T-helper 17 cell (primary cell): ENCODE measurements at places on chromosomes 2 and 18. TPM values are rescaled to one million over a fixed set of nuclear protein-coding genes. Genes with fewer than 3 reads are reported as not detected.

The SLC9A2 gene
- total RNA-seq, result not detected

The C2orf81 gene
- 3.3 TPM for total RNA-seq

The SLC1A4 gene
- total RNA-seq, result 8.0 TPM

The SLC4A3 gene
- not detected for total RNA-seq

GRCh38 chr2:109065391-109065734, 63.6 kb upstream of the SH3RF3 start:
- DNase-seq, result no peak

DNA sequence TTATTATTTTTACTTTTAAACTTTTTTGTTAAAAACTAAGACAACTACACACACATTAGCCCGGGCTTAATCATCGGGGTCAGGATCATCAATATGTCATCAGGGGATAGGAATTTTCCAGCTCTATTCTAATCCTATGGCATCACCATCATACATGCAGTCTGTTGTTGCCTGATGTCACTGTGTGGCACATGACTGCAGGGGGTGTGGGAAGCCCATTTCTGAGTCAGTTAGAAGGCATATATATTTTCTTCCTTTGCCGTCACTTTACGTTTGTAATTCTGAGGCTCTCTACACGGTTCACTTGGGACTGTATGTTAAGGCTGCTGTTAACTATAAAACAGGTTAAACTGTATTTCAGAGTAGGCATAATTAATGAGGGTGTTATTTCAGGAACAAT, 144.4 kb upstream of the ITGA6 start:
- no peak for DNase-seq

DNA sequence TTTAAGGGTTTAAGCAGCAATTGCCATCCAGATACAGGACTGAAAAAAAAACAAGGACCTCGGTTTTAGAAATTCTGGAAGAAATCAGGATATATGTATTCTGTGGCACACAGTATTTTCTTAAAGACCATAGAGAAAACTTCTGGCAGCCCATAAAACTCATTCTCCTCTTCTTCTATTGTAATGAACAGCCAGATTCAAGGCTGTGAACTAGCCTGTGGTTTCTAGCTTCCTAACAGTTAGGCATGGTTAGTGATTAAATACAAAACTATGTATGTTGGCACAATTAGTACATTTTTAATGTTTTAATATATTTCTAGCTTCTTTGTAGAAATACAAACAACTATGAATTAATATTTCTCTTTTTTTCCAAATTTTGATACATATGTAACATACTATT, 555.7 kb downstream of the DSC3 start:
- no peak for DNase-seq

DNA sequence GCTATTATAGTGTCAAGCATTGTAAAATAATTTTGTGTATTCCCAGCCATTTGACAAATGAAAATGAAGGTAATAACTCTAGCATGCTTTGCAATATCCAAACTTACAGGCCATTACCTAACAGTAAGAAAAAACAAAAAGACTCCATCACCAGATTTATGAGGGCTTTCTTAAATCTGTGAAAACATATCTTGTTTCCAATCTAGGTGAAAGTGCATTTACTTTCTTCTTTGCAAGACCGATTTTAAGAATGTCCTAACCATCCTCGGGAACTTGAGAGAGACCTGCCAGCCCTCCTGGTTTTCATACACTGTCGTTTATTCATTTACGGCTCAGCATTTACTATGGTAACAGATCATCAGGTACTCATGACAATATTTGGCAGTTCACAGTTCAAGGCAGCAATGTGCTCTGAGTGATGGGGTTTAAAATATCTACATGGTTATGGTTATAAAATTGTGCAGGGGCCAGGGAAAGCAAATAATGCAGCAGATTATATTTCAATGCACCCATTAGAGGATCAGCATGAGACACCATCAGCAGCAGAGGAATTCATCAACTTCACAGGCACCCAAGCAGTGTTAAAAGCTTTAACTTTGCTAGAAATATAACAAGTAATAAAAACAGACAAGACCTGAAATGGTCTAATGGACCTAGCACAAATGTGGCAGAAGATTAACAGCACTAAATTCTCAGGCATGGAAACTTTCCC, 34.4 kb upstream of the PARD3B start:
- no peak for DNase-seq

DNA sequence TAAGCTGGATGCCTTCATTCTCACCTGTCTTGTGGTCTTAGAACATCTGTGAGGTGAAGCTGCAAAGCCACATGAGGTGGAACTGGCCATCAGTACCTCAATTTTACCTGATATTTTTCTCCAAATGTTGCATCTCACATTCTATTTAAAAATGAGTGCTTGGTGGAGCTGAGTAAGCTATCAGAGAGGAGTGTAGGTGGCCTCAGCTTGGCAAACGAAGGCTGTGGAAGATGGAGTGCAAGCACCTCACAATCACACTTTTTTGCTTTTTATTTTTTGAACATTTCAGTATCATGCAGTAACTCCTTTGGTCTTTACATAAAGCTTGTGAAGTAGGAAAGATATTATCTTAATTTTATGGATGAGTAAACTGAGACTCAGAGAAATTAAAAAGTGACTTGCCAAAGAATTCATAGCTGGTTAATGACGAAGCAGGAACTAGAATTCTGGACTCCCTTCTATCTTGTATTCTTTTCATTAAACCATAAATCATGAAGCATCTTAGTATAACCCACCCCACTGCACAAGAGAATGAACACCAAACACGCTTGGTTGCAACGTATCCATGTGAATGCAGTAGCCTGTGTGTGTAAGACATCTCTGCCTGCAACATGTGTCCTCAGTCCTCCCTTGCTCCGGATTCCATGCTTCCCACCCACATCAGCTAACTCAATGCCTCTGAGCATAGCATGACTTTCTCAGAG, 27.2 kb downstream of the C2orf49 start:
- DNase-seq, result no peak

DNA sequence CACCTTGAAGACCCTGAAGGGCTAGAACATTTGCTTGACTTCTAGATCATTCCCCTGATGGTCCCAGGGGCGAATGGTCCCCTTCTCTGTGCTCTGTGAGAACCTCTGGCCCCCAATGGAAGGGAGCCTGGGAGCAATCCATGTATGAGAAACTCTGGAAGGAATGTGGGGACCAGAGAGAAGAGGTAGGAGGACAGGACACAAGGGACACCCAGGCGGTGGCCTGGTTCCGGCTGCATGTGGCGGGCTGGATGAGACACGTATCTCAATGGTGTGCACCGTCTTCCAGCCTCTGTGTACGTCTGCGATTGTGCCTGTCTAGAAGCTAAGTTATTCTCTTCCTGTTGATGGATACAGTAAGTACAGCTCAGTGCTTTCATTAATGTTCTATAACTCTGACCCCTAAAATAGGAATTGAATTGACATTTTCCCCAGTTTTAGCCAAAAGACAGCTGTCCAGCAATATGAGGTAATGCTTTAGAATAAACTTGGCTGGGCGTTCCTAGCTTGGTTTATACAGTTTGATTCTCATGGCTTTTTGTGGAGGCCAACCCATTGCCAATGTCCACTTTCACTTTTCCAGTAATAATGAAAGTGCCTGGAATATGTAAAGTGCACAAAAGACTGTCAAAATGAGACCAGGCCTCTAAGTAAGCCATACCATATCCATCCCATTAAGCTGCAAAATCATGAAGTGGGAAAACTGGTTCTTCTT, 30.1 kb upstream of the COPS8 start:
- no peak for DNase-seq

- DNase-seq, result no peak
These were observed 123.8 kb downstream of the CYP26B1 start for GRCh38 chr2:72023678-72024390.

GRCh38 chr2:43333656-43334144, 107.3 kb upstream of the ZFP36L2 start:
- DNase-seq, result no peak

DNA sequence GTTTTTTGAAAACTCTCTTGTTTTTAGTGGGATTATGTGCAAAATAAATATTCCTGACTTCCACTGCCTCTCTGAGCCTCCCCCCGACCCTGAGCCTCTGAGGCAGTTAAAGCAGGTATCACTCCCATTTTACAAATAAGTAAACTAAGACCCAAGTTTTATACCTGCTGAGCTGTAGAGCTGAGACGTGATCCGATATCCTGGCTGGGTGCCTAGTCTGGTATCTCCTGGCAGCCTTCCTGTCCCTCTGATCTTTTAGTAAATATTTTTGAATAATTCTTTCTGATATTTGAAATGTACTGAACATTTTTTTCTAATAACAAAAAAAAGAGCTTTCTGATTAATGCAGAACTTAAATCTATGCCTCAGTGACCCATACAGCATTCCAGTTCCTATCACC, 108.3 kb upstream of the NOSTRIN start:
- DNase-seq, result no peak

- no peak for DNase-seq
These were observed 119.0 kb downstream of the ARL4C start for GRCh38 chr2:234377761-234378391.

GRCh38 chr18:12625241-12625640, 32.7 kb downstream of the SPIRE1 start:
- DNase-seq, result no peak

DNA sequence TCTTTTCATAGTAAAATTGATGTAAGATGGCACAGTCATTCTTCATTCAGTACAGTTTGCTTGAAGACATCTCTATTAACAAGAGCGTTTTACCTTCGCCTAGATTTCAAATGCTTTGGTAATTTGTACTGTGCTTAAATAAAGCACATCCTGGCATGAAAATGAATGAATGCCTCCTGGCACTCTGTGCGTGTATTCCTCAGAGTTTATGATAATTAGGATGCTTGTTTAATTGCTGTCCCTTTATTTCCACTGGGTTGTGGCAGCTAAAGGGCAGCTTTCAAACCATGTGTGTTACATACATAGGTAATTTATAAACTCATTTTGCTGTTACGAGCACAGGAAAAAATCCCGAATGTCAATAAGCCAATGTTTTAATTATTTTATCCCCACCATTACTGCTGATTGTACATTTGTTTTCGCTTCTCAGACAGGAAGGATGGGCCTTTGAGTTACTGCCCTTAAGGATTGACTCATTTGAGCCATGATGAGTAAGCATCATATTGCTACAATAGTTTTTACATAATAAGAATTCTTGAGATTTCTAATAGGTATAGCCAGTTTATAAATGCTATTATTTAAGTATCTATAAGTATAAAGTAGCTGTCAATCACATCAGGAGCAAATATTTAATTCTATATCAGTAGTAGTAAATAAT, 516.5 kb downstream of the XIRP2 start:
- DNase-seq, result no peak

DNA sequence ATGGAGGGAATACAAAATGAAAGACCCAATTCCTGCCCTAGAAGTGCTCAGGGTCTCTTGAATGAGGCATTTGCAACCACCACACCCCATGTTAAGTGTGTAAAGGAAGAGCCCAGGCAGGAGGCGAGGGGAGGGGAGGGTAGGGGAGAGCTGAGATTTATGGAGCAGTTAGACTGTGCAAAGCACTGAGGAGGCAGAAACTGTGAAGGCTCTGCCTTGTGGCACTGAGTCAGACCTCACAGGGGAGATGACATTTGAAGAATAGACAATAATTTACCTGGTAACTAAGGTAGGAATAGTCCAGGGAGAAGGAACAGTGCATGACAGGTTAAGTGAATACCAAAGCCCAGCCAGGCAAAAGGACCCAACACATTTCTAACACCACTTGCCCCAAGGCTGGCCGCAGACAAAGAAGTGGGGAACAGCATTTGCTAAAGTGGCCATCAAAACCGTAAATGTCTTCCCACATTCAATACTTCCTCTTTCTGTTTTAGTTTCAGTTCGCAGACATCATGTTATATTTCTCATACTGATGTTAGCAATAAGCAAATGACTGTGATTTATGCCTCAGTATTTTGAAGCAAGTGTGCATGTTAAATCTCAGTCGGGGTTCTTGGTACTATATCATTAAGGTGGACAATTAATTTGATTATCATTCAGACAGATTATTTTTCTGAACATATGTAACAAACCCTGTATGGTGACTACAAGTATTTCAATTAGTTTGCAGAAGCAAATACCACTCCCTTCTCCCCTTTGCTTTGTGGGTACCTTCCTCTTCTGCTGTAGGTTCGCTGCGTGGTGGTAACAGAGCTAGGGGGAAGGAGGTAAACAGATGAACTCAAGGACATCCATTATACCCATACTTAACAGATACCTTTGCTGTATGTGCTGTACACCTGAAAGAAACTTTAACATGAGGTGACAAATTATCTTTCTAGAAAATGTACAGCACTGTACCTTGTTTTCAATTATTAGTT, 27.5 kb downstream of the CDH20 start:
- DNase-seq, result no peak

GRCh38 chr2:36613801-36614200, 15.8 kb upstream of the FEZ2 start:
- no peak for DNase-seq

GRCh38 chr18:5106730-5107129, 90.3 kb downstream of the AKAIN1 start:
- no peak for DNase-seq
